ENCODE measurements at places on chromosomes 12 and 14.

GRCh38 chr12:27026257-27026656 lies 3.9 kb downstream of the MED21 start:
- DNase-seq: no peak

GRCh38 chr14:94987409-94987808 lies 169.9 kb downstream of the DICER1 start:
- no peak for DNase-seq

DNA sequence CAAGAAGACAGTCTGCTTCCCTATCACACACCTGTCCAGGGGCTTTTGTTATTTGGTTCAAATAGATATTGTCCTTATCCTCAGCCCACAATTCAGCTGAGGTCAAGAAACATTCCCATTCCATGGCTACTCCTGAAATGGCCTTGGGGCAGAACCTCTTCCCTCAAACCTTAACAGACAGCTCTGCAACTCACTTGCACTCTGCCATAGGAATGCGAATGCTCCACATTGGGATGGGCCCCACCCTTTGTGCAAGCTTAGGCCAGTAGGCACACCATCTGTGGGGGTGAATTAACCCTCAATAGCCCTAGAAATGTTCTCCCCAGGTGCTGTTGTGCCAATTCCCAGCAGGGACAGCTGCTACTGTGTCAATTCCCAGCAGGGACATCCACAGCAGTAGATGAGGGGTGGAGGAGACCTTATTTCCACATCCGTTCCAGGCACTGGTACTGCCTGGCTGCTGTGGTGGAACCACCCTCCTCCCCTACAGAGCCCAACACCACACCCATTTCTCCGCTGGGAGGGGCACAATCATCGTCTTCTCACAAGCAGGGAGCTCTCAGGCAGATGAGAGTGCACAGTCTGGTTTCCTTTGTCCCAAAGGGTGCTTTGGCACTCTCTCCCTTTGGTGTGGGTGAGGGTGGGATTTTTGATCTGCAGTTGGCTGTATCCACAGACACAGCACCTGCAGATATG lies 42.3 kb upstream of the GLIPR1 start:
- DNase-seq: no peak

DNA sequence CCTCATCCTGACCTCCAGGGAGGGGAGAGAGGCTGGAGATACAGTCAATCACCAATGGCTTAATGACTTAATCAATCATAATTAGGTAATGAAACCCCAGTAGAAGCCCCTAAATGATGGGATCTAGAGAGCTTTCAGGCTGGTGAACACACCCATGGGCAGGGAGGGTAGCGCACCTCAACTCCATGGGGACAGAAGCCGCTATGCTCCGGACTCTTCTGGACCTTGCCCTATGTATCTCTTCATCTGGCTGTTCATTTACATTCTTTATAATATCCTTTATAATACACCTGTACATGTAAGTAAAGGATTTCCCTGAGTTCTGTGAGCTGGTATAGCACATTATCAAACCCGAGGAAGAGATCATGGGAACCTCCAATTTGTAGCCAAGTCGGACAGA lies 205.9 kb downstream of the STXBP6 start:
- no peak for DNase-seq

DNA sequence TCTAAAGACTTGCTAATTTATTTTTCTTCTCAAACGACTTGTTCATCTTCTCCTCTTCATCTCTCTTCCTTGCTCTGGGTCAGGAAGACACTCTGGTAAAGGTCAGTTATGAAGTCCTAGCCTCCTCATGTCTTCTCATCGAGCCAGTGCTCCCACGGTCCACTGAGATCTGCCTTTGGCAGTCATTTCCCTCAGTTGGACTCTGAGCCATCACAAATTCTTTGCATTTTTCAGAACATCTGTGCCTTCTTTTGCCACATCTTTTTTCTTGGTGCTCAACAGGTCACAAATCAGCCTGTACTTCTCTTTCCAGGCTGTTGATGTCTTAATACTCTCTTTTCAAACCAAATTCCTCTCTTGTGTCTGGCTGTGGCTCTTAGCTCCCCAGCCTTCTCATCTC lies 49.7 kb downstream of the IGF1 start:
- DNase-seq: no peak

Data from stimulated activated CD4-positive, alpha-beta T cell treated with anti-CD3 and anti-CD28 coated beads, Interleukin-4, amount 100 ng/mL, for 48 hours (primary cell).